ENCODE measurements at places on chromosomes 3 and 15.

DNA sequence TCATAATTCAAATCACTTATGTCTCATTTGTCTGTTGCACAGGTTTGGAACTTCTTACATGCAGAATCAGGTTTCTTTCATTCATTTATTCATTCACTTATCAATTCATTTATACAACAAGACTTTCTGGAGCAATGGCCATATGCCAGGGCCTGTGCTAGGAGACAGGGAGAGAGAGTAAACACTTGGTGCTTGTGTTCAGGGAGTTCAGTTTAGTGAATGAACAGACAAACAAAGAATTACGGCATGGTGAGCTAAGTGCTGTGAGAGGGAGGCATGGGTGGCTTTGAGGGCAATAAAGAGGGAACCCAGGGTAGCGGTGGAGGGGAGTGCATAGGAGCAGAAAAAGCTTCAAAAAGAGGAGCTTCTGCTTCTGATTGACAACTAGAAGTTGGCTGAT, 8.5 kb upstream of the IREB2 start:
- no peak for DNase-seq

- no peak for DNase-seq
Observed at GRCh38 chr15:79212589-79213157, 69.8 kb upstream of the ANKRD34C start.

DNA sequence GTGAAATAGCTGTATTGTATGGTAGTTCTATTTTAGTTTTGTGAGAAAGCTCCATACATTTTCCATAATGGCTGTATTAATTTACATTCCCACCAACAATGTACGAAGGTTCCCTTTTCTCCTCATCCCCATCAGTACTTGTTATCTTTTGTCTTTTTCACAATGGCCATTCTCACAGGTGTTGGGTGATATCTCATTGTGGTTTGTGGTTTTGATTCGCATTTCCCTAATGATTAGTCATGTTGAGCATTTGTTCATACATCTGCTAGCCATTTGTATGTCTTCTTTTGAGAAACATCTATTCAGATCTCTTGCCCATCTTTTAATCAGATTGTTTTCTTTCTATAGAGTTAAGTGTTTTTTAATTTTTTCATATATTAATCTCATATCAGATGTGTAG, 931.9 kb downstream of the IGSF11 start:
- DNase-seq = no peak

GRCh38 chr3:5332270-5332956, 144.9 kb downstream of the EDEM1 start:
- no peak for DNase-seq

DNA sequence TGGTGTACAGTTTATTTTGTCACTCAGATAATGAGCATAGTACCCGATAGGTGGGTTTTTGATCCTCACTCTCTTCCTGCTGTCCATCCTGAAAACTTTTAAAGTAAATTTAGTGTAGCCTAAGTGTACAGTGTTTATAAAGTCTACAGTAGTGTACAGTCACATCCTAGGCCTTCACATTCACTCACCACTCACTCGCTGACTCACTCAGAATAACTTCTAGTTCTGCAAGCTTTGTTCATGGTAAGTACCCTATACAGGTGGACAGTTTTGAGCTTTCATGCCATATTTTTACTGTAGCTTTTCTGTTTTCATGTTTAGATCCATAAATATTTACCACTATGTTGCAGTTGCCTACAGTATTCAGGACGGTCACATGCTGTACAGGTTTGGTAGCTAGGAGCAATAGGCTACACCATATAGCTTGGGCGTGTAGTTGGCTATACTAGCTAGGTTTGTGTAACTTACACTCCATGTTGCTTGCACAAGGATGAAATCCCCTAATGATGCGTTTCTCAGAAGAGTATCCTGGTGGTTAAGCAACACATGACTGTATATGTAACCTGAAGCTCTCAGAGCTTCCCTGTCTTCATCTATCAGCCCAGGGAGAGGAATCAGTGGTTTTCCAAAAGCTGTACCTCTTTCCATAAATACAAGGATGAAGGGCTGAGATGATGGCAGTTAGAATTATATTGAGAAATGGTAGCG, 87.6 kb upstream of the SLC25A26 start:
- no peak for DNase-seq

DNA sequence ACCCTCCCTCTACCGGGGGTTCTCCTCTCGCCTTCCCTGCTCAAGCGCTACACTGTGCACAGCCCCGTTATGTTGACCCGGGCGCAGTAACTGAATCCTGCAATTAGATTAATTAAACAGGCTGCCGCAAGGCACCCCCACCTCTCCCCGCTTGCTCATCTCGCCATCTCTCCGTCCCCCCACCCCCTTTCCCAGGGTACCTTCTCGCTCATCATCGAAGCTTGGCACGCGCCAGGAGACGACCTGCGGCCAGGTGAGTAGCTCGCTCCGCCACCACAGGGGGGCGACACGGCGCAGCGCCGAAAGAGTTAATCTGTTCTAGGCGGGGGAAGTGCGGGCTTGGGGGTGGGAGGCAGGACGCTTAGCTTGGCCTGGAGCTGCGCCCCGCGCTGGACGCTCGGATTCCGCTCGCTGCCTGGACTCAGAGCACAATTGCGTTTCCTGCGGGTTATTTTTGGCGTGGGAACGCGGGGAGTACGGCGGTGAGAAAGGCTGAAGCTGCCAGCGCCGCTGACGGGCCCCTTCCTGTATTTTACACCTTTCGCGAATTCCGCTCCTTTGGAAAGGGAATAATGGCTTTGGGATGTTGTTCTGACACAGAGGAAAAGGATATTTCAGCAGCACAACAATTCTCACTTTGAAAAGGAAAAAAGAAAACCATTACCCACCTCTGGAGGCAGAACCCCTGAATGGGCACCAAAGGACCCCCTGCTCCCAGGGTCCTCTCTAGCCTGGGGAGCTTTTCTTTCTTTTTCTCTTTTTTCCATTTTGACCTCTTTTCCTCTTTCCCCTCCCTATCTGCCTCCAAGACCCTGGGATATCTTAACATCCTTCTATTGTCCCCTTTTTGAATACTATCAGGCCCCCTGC, 1.5 kb downstream of the DLL4 start:
- no peak for DNase-seq

GRCh38 chr3:184129012-184129411, 6.1 kb upstream of the EIF2B5 start:
- peak; percentile 37 for DNase-seq

DNA sequence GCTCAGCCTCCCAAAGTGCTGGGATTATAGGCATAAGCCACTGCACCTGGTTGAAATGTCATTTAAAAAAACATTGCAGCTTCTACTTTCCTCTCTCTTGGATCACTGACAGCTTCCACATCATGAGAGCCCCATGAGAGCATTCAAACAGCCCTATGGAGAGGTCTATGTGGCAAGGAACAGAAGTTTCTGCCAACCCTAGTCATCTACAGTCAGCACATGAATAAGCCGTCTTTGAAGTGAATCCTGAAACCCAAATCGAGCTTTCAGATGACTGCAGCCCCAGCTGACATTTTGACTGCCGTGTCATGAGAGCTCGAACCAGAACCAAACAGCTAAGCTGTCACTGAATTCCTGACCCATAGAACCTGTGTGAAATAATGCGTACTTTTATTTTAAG, 39.8 kb downstream of the CD200R1L start:
- no peak for DNase-seq

- no peak for DNase-seq
Observed at GRCh38 chr3:28267984-28268849, 26.8 kb downstream of the CMC1 start.

DNA sequence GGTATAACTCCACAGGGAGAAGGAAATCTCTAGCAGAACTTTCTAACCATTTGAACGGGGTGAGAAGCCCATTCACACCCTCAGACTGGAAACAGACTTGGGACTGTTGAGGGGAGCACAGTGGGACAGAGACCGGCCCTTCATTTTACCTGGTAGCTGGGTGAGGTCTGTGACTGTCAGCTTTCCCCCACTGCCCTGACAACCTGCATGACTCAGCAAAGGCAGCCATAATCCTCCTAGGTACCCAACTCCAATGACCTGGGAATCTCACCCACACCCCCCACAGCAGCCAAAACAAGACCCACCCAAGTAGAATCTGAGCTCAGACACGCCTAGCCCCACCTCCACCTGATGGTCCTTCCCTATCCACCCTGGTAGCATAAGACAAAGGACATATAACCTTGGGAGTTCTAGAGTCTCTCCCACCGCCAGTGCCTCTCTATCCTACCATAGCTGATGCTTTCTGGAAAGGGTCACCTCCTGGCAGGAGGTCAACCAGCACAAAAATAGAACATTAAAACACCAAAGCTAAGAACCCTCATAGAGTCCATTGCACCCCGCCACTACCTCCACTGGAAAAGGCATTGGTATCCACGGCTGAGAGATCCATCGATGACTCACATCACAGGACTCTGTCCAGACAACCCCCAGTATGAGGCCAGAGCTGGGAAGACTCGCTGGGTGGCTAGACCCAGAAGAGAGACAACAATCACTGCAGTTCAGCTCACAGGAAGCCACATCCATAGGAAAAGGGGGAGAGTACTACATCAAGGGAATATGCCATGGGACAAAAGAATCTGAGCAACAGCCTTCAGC, 28.0 kb downstream of the SENP7 start:
- DNase-seq = peak; percentile 17

DNA sequence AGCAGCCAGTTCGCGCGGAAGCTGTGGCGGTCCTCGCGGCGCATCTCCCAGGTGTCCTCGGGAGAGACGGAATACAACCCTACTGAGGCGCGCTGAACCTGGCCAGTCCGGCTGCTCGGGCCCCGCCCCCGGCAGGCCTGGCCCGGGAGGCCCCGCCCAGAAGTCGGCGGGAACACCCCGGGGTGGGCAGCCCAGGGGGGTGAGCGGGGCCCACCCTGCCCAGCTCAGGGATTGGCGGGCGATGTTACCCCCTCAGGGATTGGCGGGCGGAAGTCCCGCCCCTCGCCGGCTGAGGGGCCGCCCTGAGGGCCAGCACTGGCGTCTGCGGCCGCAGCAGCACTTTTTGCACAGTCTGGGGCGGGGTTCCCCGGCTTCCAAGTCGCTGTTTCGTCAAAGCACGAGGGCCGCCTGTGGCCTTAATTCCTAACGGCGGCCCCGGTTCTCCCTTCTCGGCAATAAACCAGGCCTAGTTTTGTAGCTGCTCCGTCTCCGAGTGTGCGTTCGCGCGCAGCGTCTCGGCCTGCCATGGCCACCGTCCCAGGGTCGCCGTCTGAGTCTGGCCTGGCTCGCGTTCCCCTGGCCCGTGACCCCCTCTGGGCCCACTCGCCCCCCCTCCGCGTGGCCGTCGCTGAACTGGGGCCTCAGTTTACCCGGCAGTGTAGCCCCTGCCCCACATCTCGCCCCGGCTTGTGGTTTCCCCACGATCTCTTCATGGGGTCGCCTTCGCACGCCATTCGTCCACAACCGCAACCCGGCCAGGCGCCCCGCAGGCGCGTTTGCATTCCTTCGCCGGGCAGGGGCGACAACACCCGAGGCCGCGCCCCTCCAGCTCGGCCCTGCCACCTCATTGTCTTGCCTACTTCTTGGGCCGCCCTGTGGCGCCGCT, 30.0 kb downstream of the NBEAL2 start:
- DNase-seq = no peak

DNA sequence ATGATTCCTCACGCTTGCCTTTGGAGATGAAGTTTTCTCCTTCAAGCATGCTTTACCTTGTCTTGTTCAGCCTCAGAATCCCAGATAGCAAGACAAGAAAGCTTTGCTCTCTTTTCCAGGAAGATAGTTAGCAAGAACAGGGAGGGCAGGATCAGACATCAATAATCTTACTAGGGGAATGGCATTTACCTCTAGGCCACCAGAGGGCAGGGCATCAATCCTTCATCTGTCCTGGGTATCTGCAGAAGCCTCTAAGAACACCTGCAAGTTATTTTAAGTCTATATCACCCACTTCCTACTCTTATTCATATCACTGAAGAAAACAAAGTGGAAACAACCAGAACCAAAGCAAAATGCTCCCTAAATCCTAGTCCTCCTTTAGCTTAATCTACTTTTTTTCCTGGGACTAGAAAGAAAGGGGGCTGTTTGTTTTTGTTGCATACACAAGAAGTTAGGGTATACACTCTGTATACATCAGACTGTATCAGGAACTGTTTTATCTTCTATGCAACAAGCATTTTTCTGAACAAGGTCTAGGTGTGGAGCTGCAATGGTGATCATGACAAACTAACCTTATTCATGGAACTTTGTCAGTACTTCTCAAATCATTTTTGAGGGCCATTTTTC, 862.5 kb downstream of the CADM2 start:
- peak; percentile 0 for DNase-seq

GRCh38 chr3:10957976-10958749, 34.4 kb upstream of the SLC6A1 start:
- peak; percentile 18 for DNase-seq

DNA sequence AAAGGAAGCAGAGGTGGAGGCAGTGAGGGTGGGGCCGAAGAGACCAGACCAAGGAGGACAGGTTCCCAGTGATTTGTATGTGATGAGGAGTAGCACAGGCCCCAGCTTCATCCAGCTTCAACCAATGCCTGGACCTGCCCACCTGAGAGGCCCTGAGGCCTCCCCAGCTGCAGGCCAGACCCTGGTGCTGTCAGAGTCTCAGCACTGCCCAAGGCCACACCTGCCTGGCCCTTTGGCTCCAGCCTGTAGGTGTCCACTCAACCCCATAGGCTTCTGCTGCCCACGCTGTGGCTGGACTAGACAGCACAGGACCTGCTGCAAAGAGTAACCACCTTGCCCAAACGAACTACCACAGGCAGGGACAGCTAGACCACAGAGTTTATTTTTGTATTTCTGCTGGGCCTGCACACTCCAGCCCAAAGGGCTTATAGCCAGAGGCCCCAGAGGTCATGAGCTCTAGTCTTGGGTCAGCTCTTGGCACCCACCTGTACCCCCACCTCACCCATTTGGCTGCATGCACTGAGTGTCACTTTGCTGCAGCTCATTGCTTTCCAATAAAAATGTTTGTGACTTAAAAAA, 81.9 kb upstream of the CDV3 start:
- no peak for DNase-seq

DNA sequence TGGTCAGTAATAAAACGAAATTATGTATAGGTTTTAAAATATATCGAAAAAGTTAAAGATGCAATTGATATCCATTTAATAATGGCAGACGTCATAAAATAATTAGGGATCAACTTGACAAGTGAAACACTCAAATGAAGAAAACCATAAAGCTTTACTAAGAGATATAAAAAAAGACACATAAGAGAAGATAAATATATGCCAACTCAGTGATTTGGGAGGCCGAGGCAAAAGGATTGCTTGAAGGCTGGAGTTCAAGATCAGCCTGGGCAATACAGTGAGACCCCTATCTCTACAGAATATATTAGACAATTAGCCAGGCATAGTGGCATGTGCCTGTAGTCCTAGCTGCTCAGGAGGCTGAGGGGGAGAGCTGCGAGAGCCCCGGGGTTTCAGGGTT, 190.5 kb downstream of the SV2B start:
- no peak for DNase-seq

- no peak for DNase-seq
Observed at GRCh38 chr3:37904601-37905000, 42.9 kb downstream of the CTDSPL start.

DNA sequence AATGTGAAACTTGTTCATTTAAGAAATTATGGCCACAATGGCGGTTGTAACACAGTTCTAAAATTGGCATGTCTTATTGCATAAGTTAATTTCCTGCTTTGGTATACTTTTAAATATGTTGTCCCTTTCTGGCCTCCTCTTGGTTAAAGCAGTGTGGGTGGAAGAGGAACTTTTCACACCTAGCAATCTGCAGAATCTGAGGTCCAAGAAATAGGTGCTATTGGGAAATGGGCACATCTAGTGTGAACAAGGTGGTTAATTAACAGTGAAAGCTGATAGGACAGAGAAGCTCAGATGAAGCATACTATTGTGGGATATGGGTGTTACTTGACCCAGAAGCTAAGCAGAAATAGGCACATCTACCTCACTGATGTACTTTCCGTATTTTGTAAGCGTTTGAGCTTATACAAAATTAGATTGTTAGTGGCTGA, 10.6 kb downstream of the CMC1 start:
- DNase-seq = no peak

Data from HTR-8/SVneo (cell line).